A549 treated with CpdA at 1 μM for 4 hours (cell line): ENCODE measurements at places on chromosomes 13 and 19. TPM values are rescaled to one million over a fixed set of nuclear protein-coding genes. Genes with fewer than 3 reads are reported as not detected.

STOML3 gene
- total RNA-seq: not detected in 5 replicates

ZNF90 gene
- not detected in 5 replicates for total RNA-seq

TMEM190 gene
- 1.6 to 2.7 TPM (median 1.8 TPM) in 5 replicates for total RNA-seq

CERS1 gene
- total RNA-seq: 4.6 to 5.7 TPM (median 4.9 TPM) in 5 replicates

MYO1F gene
- total RNA-seq: 0.17 to 0.35 TPM (median 0.24 TPM) in 5 replicates

CERS4 gene
- 2.0 to 4.0 TPM (median 2.7 TPM) in 5 replicates for total RNA-seq

CLEC17A gene
- total RNA-seq: not detected in 5 replicates

EMC10 gene
- total RNA-seq: 104 to 161 TPM (median 149 TPM) in 5 replicates

GRAMD1A gene
- 119 to 143 TPM (median 132 TPM) in 5 replicates for total RNA-seq

ZNF888 gene
- total RNA-seq: 0.01 TPM in 1 of 5 replicates, not detected in the others

YJEFN3 gene
- total RNA-seq: 2.2 to 4.9 TPM (median 3.6 TPM) in 5 replicates

SH3GL1 gene
- 43.7 to 62.9 TPM (median 61.9 TPM) in 5 replicates for total RNA-seq

MAP3K10 gene
- total RNA-seq: 15.2 to 20.0 TPM (median 18.3 TPM) in 5 replicates

C19orf81 gene
- total RNA-seq: 4.4 to 11.2 TPM (median 9.5 TPM) in 5 replicates
